ENCODE measurements at places on chromosomes 13 and 19.
A peak's percentile ranks its signal among the peaks of the same experiment; 100 is the strongest.

- DNase-seq = no peak
Measured at GRCh38 chr13:46131705-46132104, 26.9 kb upstream of the CPB2 start.

- no peak for DNase-seq
Measured at GRCh38 chr13:58852076-58852475, 1220.5 kb downstream of the PCDH17 start.

DNA sequence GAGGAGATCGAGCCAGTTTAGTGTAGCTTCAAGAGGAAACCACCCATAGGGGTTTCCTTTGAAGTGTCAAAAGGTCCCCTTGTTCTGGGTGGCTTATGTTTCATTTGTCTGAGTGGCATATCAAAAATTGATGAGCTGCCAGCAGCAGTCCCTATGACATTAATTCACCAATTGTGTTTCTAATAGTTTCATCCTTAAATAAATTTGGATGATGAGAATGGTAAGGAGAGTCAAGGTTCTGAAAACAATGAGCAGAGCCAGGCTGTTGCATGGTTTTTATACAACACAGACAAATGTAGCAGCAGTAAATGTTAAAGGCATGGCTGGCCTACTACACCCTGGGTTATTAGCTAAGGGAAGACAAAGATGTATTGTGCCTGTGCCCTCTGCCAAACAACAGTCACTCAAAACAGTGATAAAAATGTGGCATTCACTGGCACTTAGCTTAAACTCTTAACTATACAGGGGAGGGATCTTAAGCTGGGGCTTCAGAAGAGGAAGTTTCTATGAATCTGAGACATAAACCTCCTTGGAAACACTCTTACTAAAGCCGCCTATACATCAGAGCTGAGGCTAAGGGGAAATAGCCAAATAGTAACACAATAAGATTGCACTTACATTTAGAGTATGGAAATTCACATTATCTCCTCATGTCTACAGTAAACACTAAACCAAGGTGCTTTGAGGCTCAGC, 200.5 kb downstream of the POU4F1 start:
- no peak for DNase-seq

GRCh38 chr13:107650081-107650701, 565.1 kb downstream of the LIG4 start:
- peak; percentile 12 for DNase-seq

DNA sequence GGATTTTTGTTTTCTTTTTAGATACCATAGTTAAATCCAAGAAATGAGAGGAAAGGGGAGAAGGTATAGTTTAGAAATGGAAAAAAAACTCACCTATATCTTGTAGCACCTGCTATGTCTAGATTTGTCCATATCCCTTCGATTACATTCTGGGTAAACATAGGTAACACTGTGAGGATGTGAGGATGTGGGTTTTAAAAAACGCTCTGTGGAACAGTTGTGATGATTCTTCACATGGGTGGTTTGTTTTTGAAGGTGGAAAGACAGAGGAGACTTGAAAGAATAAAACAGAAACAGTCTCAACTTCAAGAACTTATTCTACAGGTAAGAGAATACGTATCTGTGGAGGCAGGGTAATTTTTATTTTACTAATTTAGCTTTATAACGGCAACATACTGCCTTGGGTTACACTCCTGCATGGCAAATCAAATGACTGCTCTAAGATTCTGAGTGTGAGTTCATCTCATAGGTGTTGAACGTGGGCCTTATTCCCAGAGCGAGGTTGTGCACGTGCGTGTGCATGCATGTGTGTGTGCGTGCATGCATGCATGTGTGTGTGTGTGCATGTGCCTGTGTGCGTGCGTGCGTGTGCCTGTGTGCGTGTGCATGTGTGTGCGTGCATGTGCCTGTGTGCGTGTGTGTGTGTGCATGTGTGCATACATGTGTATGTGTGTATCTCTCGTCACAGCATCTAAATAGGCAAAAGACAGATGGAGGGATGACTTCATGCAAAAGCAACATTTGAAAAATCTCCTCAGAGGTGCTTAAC, 23.5 kb downstream of the ATP4B start:
- DNase-seq = no peak

DNA sequence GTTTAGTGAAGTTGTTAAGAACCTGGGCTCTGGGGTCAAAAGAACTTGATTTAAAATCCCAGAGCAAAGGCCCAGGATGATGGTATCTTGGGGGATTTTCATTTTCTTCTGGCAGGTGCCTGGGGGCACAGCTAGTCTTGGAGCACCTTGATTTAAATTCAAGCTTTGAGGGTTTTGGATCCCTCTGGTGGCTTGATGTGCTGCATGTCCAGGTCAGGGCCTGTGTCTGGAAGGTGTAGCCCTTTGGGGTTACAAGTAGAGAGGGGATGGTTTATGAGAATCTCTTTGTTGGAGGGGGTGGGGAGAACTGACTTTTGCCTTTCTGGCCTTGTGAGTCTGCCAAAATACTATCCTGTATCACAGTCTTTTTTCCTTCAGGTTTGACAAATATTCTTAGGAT, 55.8 kb downstream of the AKAP11 start:
- no peak for DNase-seq

DNA sequence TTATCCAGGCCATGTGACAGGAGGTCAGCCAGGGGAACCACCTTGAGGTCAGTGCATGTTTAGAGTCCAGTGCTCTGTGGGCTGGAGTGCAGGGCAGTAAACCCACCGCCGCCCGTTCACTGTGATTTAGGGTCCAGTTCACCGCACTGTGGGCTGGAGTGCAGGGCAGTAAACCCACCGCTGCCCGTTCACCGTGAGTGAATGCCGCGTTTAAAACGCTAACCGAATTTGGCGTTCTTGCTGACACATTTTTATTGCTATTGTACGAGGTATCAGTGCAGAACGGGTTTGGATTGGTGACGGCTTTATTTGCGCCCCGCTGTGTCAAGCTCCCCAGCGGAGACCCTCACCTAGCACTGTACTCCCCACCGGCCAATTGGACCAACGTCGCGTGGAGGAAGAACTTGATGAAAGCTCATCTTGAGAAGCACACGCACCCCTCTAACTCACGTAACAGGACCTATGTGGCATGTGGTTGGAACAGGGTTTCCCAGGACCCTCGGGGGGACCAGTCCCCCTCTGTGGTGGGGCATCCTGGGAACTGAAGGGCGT, 27.9 kb downstream of the C13orf46 start:
- no peak for DNase-seq

DNA sequence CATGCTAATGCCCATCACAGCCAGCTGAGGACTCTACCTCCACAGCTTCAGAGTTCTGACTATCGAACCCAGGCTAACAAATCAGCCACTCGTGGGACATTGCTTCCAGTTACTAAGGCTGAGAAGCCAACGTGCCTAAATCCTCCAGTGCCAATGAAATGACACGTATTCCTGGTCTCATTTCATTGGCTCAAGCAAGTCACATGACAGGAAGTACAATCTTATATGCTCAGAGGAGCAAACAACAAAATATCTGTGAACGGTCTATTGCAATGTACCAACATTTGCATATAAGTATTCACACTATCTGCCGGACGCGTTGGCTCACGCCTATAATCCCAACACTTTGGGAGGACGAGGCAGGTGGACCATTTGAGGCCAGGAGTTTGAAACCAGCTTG, 12.8 kb upstream of the IZUMO2 start:
- DNase-seq = no peak

GRCh38 chr13:108226184-108226583, 8.0 kb downstream of the ABHD13 start:
- DNase-seq = no peak

- DNase-seq = no peak
Measured at GRCh38 chr13:99828123-99828522, 143.4 kb downstream of the ZIC5 start.

DNA sequence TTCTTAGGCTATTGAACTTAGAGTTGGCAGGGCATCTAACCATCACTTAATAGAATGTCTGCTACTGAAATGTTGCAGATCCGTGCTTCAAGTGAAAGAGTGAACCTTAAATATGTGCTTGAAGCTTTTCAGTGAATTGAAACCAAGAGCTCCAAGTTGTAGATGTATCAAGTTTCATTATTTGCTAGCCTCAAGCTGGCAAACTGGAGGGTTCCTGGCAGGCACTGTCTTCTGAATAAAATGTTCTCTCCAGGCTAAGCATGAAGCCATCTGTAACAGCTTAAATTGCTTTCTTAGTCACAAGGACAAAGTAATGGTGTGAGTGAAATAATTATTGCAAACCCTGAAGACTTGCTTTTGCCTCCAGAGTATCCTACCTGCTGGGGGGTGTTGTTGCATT, 415.0 kb upstream of the SPRY2 start:
- no peak for DNase-seq

DNA sequence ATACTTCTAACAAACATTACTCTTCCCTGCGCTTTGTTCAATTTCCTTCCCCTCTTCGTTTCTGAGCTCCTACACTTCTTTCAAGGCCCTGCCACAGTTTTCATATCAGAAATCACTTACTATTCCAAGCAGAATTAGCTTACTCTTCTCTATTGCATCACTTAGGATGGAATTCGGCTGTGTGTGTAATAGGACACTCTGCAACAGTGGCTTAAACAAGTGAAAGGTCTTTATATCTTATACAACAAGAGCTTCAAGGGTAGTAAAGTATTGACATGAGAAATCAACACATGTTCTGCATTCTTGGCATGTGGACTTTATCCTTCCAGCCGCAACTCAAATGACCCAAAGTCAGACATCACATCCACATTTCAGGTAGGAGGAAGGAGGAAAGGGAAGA, 279.6 kb downstream of the PCDH20 start:
- DNase-seq = no peak

GRCh38 chr19:28359431-28360414, 853.2 kb downstream of the UQCRFS1 start:
- no peak for DNase-seq

GRCh38 chr13:63896321-63896720, 2480.7 kb upstream of the PCDH20 start:
- DNase-seq = no peak

GRCh38 chr13:32264407-32264806, 50.8 kb downstream of the ZAR1L start:
- DNase-seq = no peak

- no peak for DNase-seq
Measured at GRCh38 chr13:72774019-72774418, 7.7 kb downstream of the DIS3 start.

- DNase-seq = no peak
Measured at GRCh38 chr13:90926459-90926858, 421.0 kb upstream of the MIR17HG start.

DNA sequence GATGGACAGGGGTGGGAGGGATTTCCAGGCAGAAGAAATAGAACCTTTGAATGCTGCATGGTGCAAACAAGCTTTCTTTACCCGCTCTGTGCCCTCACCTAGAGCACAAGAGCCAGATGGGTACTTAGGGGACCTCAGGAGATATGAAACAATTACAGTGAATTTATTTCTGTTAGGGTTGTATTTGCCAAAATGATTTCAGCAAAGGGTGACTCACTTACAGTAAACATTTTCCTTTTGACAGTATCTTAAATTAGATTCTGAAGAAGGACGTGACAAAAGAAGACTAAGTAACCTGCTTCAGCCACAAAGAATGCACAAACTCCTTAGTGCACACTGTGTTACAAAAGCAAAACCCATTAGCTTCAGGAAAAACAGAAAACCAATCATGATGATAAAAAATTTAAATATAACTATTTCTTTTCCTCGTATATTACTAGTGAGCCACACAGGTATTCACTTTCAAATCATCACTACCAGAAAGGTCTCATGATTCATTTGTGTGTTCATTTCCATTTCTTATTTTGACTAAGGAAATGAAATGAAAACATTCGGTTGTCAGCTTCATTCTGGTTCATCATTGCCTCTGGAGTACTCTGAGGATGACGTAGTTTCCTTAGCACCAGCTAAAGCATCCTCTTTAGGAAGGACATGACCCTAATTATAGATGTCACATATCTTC, 158.8 kb downstream of the NHLRC3 start:
- DNase-seq = no peak

DNA sequence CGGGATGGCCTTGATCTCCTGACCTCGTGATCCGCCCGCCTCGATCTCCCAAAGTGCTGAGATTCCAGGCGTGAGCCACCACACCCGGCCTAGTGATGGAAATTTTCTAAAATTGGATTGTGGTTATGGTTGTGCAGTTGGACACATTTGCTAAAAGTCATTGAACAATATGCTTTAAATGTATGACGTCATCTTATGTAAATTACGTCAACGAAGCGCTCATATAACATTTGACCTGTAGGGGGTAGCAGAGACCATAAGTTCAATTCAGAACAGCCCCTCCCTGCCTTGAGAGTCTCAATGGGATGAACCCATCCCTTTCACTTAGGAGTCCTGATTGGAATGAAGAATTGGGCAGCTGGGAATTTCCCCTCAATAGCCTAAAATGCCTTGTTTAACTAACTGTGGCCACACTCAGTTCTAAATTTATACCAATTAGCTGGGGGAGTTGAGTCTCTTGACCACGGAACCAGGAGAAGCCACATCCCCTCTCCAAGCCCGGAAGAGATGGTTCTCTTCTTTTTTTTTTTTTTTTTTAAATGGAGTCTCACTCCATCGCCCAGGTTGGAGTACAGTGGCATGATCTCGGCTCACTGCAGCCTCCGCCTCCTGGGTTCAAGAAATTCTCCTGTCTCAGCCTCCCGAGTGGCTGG, 15.2 kb upstream of the TLE6 start:
- DNase-seq = no peak

- no peak for DNase-seq
Measured at GRCh38 chr19:49643466-49643865, 1.5 kb downstream of the SCAF1 start.

GRCh38 chr13:45433381-45433790, 15.2 kb upstream of the SLC25A30 start:
- no peak for DNase-seq

DNA sequence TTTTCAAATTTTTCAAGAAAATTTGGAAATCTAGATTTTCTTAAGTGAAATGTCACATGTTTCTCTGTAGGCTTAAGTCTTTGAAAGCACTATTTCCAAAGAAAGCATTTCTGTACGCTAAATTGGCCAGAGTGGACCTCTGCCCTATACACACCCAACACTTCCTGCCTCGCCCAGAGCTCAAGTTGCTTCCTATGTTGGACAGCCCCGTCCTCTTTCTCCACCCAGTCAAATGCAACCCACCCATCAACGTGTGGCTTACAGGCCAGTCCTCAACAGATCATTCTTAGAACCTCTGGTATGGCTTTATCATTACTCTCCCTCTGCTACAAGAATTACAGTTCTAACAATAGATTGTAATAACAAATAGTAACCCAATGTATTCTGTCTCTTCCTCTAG, 24.2 kb downstream of the KLF12 start:
- no peak for DNase-seq

DNA sequence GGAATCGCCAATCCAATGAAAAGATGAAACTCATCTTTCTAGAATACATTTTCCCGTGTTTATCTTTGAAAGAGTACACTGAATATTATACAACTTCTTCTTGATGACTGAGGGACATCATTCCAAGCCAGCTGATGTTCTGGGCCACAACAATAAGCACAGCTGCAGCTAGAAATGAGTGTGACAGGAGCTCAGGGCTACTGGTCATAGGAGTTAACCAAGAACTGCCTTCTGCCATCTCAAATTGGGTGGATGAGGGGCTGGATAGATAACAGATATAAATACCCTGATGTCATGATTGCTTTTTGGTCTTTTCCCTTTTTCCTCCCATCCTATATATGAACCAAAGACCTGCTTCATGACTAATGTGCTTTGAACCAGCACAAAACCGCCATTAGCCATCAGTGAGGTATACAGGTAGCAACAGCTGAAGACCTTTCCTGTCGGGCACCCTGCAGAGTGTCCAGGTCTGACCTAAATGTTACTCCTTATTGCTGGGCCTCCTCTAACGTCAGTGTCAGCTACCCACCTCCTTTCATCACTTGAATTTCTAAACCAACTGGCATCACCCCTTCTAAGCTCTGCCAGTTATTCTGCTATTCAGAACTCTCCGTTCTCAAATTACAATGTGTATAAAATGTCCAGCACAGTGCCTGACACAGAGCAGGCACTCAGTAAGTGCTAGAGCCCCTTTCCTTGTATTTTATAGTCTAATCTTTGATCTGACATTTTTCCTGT, 178.2 kb downstream of the ENOX1 start:
- DNase-seq = no peak

All from stimulated activated CD4-positive, alpha-beta T cell treated with anti-CD3 and anti-CD28 coated beads, Interleukin-1b, Interleukin-23, amount 100 ng/mL, for 4 hours (primary cell).